ENCODE measurements at places on chromosomes 12 and 14. TPM values are rescaled to one million over a fixed set of nuclear protein-coding genes. Genes with fewer than 3 reads are reported as not detected.

The KRT3 gene
- 0.10 TPM for total RNA-seq

The SSTR1 gene
- total RNA-seq: 0.49 TPM

The AREL1 gene
- total RNA-seq: 15.0 TPM

DNA sequence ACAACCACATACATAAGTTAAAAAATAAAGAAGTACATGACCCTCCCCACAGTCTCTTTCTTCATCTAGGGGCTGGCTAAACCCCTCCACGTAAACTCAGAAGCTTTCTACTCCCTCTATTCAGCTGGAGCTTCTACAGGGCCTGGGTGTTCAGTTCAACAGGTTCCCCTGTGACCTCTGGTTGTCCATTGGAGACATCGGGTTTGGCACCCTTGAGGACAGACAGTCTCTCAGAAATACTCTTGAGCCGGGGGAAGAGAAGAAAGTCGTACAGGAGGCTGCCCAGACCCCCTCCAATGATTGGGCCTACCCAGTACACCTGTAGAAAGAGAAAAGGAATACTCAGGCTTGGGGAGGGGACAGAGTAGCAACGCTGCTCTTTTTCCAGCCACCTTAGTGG, 1.9 kb upstream of the TIMELESS start:
- DNase-seq: no peak

- no peak for DNase-seq
Measured at GRCh38 chr12:78210894-78211302, 380.2 kb downstream of the NAV3 start.

DNA sequence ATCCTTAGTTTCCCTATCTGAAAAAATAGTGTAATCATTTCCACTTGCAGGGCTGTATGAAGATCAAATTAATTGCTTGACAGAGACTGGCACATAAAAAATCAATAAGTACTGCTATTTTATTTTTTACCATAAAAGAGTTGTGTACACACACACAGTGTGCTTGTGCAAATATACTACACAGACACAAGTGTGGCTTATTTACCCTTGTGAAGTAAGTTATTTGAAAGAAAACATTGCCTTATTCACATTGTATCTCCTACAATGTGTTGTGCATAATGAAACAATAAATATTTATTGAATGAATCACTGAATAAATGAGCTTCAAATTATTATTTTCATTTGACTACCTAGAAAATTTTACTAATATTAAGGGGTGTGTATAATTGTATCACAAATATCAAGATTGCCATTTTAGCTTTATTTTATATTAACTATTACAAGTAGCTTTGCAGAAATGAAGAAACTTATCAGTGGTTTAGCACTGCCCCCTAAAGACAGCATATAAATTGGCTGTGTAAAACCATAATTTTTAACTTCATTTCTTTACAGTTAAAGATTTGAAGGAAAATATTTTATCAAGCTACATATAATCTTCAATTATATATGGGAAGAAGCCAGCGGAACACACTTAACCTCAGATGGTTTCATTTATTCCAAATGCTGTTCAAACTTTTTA, 11.3 kb downstream of the GARIN6 start:
- no peak for DNase-seq

The LRTM2 gene
- total RNA-seq: 0.20 TPM

DNA sequence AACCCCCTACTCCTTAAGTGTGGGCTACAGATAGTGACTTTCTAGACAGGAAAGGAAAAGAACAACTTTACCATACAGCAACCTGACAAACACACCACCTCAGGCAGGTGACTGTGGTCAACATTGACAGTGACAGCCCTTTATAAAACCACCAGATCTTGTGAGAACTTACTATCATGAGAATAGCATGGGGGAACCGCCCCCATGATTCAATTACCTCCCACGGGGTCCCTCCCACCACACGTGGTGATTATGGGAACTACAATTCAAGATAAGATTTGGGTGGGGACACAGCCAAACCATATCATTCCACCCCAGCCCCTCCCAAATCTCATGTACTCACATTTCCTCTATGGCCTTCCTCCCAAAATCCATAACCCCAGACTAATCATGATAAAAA, 16.3 kb downstream of the OR10P1 start:
- no peak for DNase-seq

DNA sequence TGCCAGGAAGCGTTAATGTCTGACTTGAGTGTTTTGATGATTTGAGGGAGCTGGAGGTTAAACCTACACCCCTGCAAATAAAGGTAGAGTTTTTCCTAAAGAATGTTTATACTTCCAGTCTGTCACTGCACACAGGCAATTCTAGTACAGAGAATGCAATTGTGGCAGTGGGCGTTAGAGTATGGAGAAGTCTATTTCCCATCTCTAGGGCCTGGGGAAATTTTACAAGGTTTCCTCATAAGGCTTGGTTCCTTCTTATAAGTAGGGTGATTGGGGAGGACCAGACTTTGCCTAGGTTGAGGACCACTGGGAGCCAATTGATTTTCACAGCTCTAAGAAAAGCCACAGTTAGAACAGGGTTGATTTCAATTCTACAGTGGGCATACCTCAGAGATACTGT, 44.3 kb downstream of the IFNG start:
- no peak for DNase-seq

Data from skin of body (tissue), 3 donors.